A549 treated with AZD2906 at 1 μM for 4 hours (cell line): ENCODE measurements at places on chromosomes 3 and 15. TPM values are rescaled to one million over a fixed set of nuclear protein-coding genes. Genes with fewer than 3 reads are reported as not detected.

TNNC1 gene
- 0.86 to 1.4 TPM (median 1.1 TPM) in 5 replicates for total RNA-seq

LCMT2 gene
- total RNA-seq, result 5.8 to 8.0 TPM (median 6.6 TPM) in 5 replicates

HYKK gene
- total RNA-seq, result 5.8 to 8.9 TPM (median 6.3 TPM) in 5 replicates

CSPG4 gene
- 0.09 to 0.15 TPM (median 0.13 TPM) in 5 replicates for total RNA-seq

KBTBD13 gene
- not detected in 5 replicates for total RNA-seq

ATP13A5 gene
- not detected in 5 replicates for total RNA-seq

CCR8 gene
- not detected in 5 replicates for total RNA-seq

MOBP gene
- total RNA-seq, result 0.02 to 0.18 TPM (median 0.10 TPM) in 5 replicates

TMEM212 gene
- total RNA-seq, result not detected in 5 replicates

PSTPIP1 gene
- 0.13 to 0.20 TPM (median 0.14 TPM) in 4 of 5 replicates, not detected in the other for total RNA-seq

SLC27A2 gene
- 31.2 to 36.2 TPM (median 35.5 TPM) in 5 replicates for total RNA-seq

DLEC1 gene
- total RNA-seq, result 0.02 to 0.09 TPM (median 0.06 TPM) in 4 of 5 replicates, not detected in the other

SERPINI2 gene
- total RNA-seq, result not detected in 5 replicates

TMEM40 gene
- total RNA-seq, result 0.26 to 0.47 TPM (median 0.30 TPM) in 5 replicates

LMAN1L gene
- total RNA-seq, result 0.02 to 0.06 TPM in 2 of 5 replicates, not detected in the others

MORC1 gene
- not detected in 5 replicates for total RNA-seq

MESP2 gene
- 0.09 to 0.83 TPM (median 0.40 TPM) in 5 replicates for total RNA-seq

CTXN2 gene
- 0.02 to 0.05 TPM in 2 of 5 replicates, not detected in the others for total RNA-seq

FRMD4B gene
- total RNA-seq, result 0.36 to 1.5 TPM (median 0.65 TPM) in 5 replicates

CLDN18 gene
- total RNA-seq, result not detected in 5 replicates
